CD4-positive, alpha-beta T cell treated with Interleukin-15 for 1 hour (primary cell): ENCODE measurements at places on chromosomes 6 and 20.

DNA sequence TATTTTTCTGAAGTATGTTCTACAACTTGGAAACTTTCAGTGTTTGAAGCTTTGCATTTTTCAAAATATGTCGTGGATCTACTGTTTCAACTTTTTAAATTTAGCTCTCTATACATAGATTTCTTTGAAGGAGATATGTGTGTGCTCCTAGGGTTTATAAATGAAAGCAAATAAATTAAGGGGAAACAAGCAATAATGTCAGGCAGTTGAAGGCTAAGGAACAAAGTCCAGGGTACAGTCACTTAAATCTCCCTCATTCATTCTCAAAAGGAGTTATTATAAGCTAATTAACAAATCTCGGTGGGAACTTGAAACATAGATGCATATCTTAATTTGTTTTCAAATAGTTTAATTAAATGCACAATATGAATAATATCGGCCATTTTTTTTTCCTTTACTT, 79.4 kb downstream of the SAMD5 start:
- DNase-seq = no peak

DNA sequence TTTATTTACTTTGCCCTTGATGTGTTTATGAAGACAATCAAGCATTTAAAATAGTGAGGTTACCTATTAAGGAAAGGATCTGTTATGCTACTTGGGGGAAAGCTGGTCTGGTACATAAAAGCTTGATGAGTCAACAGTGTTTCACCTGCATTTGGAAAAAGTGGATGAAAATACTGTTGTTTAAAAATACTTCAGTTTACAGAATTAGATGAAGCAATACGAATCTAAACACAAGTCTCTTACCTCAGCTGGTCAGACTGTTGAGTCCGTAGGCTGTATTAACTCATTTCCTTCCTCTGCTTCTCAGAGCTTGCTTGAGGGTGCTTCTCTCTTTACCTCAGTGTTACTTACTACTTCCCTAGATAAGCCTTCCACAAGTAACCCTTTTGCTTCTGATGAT, 36.1 kb downstream of the NKX2-4 start:
- DNase-seq = no peak

DNA sequence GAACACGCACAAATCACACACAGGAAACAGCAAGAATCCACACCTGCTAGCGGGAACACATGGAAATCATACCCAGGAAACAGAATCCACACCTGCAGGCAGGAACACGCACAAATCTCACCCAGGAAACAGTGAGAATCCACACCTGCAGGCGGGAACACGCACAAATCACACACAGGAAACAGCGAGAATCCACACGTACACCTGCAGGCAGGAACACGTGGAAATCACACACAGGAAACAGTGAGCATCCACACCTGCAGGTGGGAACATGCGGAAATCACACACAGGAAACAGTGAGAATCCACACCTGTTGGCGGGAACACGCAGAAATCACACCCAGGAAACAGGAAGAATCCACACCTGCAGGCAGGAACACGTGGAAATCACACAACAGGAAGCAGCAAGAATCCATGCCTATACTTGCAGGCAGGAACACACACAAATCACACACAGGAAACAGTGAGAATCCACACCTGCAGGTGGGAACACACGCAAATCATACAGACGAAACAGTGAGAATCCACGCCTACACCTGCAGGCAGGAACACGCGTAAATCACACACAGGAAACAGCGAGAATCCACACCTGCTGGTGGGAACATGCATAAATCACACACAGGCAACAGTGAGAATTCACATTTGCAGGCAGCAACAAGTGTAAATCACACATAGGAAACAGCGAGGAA, 108.6 kb downstream of the DLL1 start:
- DNase-seq = no peak

- DNase-seq = no peak
Measured at GRCh38 chr6:106300944-106301343, 24.6 kb downstream of the ATG5 start.
